ENCODE measurements at places on chromosomes 6 and 20.

DNA sequence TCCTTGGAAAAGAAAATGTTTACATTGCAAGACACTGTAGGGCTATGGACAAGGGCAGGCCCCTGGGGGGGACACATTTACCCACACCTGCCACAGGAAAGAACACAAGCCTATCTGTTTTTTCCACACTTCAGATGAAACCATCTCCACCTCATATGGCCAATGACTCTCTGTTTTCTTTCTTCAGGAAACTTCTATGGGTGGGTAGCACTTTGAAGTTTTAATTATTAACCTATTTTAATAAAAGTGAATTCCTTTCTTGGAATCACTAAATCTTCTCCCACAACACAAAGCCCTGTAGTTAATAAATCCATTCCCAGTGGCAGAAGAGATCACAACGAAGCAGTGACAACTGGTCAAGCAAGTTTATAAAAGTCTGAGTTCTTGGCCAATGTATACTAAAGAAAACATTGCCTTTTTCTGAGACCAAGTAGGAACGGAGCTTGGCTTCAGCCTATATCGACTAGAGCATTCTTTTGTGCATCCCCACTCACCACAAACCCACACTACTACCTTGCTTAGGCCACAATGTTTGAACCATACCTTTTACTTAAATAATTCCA lies 125.1 kb upstream of the CARMIL1 start:
- DNase-seq = no peak

GRCh38 chr6:105432797-105433196 lies 29.9 kb upstream of the PREP start:
- DNase-seq = no peak

DNA sequence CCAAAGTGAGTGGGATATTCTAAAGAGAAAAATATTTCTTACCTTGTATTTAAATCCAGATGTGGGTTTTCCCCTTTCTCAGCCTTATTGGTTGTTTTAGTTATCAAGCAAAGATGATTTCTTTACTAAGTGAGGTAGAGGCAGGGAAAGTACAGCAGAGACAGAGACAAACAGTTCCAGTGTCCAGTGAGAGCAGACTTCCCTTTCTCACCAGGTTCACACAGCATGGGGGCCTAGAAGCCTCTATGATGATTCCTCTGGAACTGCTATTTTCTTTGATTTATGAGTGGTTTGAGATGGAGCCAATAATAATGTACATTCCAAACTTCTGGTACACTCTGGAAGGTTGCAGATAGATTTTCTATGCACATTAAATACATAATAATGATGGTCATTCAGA lies 234.0 kb upstream of the MARCKS start:
- DNase-seq = no peak

DNA sequence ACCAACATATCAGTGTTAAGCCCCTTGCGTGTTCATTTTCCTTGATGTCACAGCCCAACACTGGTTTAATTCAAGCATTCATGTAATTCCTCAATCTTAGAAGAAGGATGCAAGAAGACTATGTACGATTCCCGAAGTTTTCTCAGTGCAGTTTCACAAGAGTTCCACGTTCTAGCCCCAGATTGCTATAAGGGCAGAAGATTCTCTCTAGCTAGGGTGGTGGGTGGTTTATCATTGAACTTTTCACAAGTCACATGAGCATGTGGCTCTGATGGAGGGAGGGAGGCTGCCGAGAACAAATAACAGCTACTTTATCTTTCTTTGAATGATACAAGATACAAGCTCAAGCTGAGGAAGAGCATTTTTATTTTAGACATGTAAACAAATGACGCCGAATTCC lies 71.9 kb upstream of the NHSL1 start:
- no peak for DNase-seq

GRCh38 chr6:46876126-46876525 lies 45.6 kb downstream of the ADGRF5 start:
- no peak for DNase-seq

- DNase-seq = no peak
Observed at GRCh38 chr6:122651031-122651430, 40.8 kb downstream of the PKIB start.

DNA sequence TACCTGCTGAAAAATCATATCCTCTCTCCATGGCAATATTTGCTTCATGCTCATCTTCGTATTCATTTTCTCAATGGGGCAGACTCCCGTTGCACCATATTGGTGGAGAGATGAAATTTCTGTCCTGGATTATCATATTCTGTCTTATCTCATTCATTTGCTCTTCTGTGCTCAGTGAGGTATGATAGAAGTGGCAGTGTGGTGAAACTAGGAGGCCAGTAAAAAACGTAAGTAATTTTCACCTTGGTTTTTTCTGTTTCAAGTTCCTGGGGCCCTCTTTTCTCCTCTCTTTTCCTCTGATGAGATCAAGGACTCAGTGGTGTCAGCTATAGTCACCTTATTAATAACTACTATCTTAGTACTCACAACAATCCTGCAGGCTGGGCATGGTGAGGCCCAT lies 182.5 kb upstream of the HDAC2 start:
- DNase-seq = no peak

DNA sequence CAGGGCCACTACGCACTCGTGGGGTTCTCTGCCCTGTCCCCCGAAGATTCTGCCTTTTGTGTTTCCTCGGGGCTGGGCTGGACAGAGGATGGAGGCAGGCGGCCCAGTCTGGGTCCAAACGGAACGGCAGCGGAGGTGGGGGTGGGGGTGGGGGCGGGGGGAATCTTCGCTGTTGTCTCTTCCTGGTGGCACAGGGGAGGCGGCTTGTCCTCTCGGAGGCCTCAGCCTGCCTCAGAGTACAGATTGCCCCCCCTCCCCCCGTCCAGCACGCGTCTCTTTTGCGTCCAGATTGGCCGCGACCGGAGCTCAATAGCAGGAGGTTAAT lies 1.4 kb upstream of the INSM1 start:
- DNase-seq = no peak

GRCh38 chr6:14665827-14666724 lies 548.5 kb downstream of the CD83 start:
- no peak for DNase-seq

- no peak for DNase-seq
Observed at GRCh38 chr20:4328541-4328940, 313.2 kb upstream of the RNF24 start.

DNA sequence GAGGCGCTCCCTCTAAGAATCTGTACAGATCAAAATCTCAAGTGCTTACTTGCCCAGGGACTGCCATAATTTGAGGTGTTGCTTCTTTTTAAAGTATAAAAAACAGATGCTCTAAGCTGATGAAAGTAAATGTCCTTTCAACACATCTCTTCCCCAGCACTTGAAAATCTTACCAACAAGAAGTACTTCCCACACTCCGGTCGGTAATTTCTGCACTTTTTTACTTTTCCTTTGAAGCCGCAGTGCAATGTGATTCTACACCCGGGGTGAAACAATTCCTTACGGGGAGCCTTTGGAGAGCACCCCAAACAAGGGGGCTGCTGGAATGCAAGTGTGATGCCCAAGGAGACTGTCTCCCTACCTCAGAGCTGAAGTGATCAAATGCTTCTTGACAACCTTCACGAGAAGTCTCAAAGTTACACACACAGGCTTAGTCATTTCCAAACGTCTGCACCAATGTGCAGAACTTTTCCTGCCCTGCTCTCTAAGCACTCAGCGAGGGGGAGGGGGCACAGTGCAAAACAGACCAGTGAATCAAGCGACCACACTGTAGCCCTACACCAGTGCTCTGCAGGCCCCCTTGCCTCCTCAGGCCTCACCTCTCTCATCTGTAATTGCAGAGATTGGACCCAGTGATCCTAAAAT lies 56.7 kb downstream of the ATXN1 start:
- no peak for DNase-seq

DNA sequence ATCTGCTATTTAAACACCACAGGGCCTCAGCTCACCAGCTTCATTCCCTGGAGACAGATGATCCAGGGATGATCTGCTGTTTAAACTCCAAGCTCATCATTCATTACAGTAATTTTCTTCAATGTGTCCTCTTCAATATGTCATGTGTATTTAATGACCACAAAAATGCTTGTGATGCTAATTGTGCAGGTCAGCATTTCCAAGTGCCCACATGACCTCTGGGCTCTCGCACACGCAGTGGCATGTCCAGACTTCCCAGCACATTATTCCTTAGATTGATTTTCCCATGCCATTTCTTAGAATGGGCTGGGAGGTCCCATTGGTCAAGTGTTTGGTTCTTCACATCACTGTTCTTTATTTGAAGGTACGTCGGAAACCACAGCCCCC lies 434.4 kb downstream of the HAO1 start:
- no peak for DNase-seq

DNA sequence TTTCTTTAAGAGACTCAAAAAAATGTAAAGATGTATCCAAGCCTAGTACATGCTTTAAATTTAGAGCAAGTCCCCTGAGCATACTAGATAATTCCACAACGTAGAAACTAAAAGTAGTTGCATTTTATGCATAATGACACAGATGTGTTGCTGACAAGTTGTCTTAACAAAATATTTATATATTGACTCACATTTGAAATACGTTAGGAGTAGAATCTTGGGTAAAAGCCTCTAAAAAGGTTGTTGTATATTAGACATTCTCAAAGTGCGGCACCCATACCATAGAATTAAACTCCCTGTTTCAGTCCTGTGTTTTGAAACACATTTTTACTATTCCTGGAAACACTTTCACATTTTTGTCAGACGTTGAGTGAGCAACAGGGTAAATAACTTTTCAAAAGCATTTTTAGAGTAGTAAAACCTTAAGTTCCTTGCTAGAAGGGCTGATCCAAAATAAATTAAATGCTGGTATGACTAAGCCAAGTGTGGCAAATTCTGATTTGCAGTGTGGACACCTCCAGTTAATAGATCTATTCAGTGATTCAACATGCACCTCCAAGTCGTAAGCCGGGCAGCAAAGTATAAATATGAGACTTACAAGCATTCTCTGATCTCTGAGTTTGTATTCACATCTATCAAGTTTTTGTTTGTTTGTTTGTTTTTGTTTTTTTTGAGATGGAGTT lies 97.5 kb downstream of the GMDS start:
- DNase-seq = no peak

DNA sequence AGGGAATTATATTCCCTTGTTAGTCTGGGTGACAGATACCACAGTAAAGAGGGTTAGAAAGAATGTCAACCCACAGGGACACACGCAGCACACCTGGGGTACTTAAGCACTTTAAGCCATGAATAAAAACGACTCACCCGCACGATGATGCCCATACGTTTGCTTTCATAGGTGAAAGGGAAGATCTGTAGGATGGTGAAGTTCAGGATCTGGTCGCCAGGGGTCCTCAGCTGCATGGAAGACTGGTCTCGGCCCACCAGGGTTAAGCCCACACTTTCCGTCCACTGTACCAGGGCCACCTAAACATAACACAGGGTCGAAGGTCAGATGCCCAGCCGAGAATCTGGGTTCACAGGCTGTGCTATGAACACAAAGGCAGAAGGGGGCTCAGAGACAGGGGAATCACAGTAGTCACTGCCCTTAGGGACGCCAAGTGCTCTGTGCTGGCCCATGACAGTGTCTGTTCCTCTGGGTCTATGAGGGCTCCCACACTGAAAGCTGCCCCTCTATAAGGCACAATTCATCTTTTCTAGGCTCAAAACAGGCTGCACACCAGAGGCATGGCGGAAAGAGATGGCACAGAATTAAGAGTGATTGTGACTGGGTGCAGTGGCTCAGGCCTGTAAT lies 96.8 kb upstream of the NFATC2 start:
- DNase-seq = no peak

- no peak for DNase-seq
Observed at GRCh38 chr6:17268114-17268513, 13.0 kb upstream of the RBM24 start.

GRCh38 chr6:115770851-115771250 lies 289.8 kb downstream of the FRK start:
- DNase-seq = no peak

DNA sequence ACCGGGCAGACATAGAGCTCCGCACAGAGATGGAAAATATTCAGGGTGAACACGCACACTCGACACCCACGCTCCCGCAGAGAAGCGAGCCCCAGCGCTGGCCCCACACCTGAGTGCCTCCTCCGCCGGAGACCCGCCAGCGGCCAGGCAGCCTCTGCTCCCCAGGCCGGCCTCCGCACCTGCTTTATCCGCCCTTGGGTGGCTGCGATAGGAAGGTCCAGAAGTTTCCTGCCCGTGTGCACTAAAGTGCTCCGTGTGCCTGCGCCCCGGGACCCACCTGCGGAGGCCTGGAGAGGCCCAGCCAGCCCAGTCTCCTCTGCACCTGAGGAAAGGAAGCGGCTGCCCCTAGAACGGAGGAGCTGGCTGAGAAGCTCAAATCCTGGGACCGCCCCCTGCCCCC lies 10.8 kb upstream of the FOXC1 start:
- no peak for DNase-seq

DNA sequence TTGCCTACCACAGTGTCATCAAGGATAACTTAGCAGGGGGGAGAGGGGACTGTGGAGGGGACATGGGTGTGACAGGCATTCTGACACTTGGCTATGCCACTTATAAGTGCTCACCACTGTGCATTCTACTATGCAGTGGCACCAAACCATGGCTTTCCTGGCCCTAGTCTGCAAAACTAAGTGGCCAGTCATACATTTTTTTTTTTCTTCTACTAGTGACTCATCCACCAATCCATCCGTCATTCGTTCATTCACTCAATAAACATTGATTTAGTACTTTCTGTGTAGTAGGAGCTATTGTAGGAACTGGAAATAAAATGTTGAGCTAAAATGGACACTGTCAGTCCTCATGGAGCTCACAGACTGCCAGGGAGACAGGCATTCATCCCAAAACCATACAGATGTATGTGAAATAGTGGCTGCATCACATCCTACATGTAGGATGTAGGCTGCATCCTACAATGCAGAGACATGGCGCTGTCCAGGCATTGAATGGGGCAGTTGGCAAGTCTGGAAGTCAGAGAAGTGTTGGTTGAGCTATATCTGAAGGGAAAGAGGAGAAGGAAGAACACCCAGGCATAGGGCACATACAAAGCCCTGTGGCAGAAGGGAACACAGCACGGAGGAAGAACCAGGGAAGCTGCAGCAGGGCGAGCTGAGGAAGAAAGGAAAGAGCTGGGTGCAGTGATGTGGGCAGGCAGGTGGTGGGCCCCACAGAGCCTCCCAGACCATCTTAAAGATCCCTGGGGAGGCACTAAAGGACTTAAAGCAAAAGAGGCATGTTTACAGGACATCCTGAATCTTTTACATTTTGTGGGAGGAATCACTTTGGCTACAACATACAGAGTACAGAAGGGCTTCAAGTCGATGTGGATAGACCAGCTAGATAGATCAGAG lies 224.4 kb downstream of the UST start:
- DNase-seq = no peak

DNA sequence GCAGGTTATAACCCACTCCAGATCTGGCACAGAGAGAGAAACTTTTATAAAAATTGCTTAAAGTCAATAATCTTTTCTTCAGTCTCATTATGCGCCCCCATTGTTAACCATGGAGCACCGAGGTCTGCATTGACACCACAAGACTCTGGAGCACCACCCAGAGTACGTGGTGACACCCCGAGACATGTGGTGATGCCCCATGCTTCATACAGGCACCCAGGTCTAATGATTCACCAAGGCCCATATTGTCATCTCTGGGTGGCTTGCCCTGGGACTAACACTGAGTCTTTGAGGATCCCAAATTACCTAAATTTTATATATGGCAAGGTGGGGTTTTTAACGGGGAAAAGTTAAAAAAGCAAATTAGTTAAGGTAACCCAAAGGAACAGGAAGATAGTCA lies 31.1 kb downstream of the CD109 start:
- no peak for DNase-seq
